ENCODE measurements at places on chromosomes 3 and 15.

- DNase-seq = no peak
These were observed 37.9 kb downstream of the ATP1B3 start for GRCh38 chr3:141914311-141914710.

GRCh38 chr3:101017017-101017416 is 23.8 kb upstream of the ABI3BP start:
- no peak for DNase-seq

- DNase-seq = no peak
These were observed 252.2 kb downstream of the SHQ1 start for GRCh38 chr3:72595927-72596610.

DNA sequence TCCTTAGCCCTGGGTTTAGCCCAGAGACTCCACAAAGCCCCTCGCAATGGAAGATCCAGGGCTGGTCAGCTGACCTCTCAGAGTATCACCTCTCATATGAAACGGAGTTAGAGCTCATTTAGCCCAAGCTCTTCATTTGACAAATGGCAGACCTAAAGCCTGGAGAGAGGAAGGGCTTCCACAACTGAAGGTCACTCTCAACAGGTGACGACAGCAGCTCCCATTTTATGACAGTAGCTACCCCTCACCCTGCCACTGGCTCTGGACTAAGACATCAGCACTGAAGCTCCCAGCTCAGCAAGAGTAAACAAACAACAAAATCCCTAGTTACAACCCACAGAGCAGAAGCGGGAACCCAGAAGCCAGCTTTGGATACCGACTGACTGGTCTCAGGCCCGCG is 33.7 kb downstream of the TLE3 start:
- no peak for DNase-seq

GRCh38 chr15:92164327-92165000 is 229.2 kb upstream of the ST8SIA2 start:
- DNase-seq = no peak

GRCh38 chr3:50627407-50628051 is 10.6 kb downstream of the MAPKAPK3 start:
- no peak for DNase-seq

GRCh38 chr3:62592408-62592807 is 219.1 kb upstream of the FEZF2 start:
- no peak for DNase-seq

DNA sequence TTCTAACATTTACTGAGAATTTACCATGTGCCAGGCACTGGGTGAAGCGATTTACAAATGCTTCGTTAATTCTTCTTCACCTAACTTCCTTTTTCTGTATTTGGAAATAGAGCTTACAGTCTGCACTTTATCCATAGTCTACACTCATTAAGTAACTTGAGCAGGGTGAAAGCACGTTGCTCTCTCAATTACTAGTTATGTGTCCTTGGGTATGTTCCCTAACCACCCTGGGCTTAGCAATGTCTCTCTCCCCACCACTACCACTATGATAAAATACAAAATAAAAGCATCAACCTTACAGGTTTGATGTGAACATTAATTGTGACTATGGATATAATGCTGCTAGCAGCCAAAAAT is 172.9 kb upstream of the SLC2A2 start:
- no peak for DNase-seq

DNA sequence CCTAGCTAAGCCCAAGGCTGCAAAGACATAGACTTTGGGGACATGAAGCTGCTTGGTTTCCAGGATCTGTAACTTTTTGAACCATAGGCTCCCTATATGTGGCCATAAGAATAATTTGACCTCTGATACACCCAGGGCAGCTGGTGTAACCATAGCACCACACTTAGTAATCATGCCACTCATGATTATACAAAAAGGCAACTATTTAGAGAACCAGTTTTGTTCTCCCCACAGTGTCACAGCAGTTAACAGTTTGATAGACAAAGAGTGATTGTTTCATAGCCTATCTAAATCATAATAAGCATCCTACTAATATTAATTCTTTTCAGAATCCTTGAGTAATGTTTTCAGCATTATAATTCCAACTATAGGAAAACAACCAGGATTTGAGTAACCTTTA is 334.9 kb downstream of the NEK10 start:
- no peak for DNase-seq
